Activated T-cell treated with anti-CD3 and anti-CD28 coated beads for 48 hours (primary cell): ENCODE measurements at places on chromosomes 5 and 9.

GRCh38 chr5:68381060-68381459 lies 165.5 kb downstream of the PIK3R1 start:
- no peak for DNase-seq

DNA sequence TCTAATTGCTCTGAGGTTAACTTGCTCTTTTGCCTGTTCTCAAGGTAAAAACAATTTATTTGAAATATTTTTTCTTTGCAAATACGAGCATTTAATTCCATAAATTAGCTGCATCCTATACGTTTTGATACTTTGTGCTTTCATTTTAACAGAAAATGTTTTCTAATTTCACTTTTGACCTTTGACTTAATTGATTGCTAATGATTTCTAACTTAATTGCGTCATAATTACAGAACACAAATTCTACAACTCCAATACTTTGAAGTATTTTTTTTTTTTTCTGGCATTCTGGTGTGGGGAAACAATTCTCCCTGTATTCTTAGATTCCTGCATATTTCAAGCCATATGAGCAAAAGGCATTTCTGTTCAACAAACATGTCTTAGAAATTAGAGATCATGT lies 134.0 kb downstream of the ISOC1 start:
- DNase-seq, result no peak

- DNase-seq, result no peak
These were observed 15.3 kb downstream of the ALDH7A1 start for GRCh38 chr5:126579716-126580115.

DNA sequence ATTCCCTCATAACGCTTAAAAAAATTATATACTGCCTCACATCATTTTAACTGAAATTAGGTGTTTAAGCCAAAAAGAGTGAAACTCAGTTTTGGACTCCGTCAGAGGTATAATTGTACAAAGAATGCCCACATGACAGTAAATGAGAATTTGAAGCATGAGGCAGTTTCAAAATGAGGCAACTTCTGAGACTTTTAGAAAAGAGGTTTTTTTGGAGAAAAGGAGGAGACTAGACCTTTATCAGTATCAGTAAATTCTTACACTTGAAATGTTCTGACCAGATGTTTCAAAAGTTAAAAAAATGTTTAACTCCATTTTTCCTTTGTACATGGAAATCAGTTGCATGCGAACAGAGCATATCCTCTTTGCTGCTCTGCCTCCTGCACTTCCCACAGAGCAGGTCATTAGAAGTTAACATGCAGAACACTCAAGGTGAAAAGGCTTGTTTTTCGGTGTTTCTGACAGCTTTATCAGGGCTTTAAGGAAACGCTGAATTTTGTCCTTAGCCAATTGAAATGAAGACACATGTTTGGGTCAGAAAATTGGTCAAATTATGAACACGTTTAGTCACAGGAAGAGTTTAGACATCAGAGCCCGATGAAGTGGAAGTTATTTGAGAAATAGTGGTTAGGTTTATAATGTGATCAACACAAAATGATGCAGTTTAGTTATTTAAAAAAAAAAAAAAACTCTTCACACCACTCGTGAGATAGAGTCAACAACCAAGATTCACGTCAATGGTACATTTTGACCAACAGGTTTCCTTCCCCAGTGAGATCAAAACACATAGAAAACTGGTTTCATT lies 59.5 kb downstream of the PIK3R1 start:
- no peak for DNase-seq

DNA sequence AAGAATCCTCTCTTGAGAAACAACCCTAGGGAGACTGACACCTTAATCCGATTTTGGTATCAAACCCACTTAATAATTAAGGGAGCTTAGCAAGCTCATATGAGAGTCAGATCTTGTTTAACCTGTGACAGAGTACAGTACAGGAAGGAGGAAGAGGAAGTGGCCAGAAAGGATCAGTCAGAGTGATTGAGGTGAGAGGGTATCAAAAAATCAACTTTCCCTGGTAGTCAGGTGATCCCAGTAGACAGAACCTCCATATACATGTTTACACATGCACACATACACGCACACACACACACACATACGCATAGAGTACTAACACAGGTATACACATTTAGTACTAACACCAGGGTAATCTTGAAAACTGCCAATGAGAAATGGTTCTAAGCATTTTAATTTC lies 56.8 kb downstream of the GLIS3 start:
- no peak for DNase-seq

GRCh38 chr5:137395011-137395755 lies 103.9 kb downstream of the SPOCK1 start:
- DNase-seq, result no peak

GRCh38 chr5:16570121-16570815 lies 46.5 kb downstream of the RETREG1 start:
- DNase-seq, result no peak

DNA sequence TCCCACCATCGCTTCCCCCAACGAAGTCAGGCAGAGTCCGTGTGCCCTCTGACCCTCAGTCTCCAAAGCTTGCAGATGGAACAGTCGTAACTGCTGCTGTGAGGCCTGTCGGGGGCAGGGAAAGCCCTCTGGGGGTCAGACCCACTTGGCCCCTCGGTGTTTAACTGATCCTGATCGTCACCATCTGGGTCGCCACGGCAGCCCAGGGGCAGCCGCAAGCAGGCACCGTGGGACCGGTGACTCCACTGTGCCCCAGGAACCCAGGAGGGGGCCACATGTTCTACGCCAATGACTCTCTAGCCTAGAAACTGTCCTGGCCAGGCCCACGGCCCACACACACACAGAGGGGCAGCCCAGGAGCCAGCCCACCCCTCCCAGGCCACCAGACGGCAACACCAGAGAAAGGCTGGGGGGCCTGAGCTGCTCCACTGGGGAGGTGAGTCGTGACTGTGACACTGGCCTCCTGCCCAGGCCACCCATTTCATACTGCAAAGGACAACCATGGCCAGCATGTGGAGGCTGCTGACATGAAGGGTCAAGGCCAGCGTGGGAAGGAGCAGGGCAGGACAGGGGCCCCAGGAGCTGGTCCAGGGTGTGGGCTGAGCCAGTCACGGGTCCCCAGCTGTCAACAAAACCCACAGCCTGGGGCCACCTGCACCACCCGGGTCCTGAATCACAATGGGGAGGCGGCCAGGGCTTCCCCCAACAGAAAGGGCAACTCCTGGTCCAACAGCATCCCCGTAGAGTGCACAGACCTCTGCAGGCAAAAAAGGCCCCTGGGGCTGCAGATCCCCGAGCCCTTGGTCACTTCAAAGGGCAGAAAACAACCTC lies 20.8 kb downstream of the VAV2 start:
- DNase-seq, result no peak

GRCh38 chr5:137372773-137373160 lies 126.4 kb downstream of the SPOCK1 start:
- no peak for DNase-seq

- DNase-seq, result no peak
These were observed 4.3 kb upstream of the LNPEP start for GRCh38 chr5:96931605-96932004.

DNA sequence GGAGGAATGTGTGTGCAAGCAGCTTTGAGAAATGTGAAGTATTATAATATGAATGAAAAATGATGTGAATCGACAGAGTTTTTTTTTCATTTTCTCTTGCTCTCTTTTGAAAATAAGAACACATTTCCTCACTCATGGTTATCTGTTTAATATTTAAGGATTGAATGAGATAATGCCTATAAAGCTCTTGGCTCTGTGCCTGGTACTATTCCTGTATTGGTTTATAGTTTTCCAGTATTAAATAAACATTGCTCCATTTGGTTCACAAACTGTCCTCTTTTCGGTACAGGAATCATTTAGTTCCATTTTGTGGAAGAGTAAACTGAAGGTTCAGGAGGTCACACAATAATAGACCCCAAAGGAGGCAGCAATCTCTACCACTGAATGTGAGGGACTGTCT lies 1185.5 kb upstream of the WWC1 start:
- no peak for DNase-seq

DNA sequence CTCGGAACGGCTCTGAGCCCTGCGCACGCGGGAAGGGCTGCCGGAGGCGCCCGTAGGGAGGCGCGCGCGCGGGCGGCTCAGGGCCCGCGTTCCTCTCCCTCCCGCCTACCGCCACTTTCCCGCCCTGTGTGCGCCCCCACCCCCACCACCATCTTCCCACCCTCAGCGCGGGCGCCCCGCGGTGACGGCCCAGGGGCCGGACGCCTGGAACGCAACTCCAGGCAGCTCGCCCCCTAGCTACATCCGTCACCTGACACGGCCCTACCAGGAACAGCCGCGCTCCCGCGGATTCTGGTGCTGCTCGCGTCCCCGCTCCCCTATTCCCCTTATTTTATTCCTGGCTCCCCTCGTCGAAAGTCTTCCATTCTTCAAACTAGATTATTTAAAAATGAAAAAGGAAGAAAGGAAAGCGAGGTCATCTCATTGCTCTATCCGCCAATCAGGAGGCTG lies at the start of gene CDKN2B-AS1:
TSS of gene CDKN2B-AS1 (plus strand) at position 236 of the 450 bp plus-strand sequence.
- DNase-seq, result no peak

DNA sequence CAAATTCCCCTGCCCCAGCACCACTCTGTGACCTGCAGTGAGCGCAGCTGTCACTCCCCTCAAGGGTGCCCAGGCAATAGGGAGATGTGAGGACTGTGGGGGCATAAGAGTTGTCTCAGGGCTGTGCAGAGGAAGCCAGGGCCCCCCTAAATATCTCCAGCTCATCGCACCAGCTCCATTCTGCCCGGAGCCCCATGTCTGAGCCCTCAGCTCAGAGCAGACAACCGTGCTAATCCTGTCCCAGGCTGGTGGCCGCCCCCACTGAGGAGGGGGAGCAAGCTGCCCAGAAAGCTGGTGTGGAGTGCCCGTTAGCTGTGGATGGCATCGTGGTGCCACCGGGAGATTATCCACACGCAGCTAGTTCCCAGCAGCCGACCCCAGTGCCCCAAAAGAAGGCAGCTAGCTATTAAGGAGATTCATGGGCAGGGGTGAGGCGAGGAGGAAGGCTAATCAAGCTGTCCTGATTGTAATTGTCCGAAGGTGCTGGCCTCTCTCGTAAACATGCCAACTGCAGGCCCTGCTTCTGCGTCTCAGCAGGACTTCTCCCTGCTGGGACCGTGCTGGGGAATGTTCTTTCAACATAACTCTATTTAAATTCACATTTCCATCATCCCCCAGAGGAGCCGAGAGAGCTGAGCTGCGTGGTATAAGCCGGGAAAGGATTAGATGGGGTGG lies 17.0 kb upstream of the FIBCD1 start:
- no peak for DNase-seq

DNA sequence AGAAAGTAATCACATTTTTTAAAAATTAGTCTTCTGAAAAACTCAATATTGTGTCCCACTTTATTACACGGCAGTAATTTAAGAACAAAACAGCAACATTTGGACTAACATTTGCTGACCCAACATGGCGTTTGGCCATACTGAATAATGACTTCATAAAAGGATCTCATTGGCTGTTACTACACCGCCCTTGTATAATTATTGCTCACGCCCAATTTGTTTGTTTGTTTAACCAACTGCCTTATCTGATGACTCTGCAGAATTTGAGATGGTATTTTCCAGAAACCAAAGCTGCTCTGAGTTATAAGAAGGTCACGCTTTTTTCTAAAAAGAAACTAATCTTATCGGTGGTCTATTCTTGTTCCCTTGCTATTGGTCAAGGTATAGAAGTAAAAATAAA lies 200.2 kb upstream of the TARS1 start:
- no peak for DNase-seq

- peak; percentile 31 for DNase-seq
These were observed 33.1 kb downstream of the RASA1 start for GRCh38 chr5:87300744-87301143.

DNA sequence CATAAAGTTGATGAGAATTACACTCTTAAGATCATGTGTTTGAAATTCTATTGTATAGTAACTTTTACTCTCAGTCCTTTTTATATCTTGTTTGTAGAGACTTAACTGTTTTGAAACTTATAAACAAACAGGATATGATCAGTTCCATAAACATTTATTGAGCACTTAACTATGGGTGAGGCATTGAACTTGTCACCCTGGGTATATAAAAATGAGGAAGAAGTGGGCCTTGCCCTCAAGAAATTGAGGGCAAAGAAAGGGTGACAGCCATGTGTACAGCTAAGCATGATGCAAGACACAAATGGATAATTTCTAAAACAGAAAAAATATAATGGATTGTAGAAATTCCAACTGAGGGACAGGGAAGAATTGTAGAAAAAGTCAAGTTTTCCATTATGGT lies 15.7 kb downstream of the UNC13B start:
- DNase-seq, result no peak

DNA sequence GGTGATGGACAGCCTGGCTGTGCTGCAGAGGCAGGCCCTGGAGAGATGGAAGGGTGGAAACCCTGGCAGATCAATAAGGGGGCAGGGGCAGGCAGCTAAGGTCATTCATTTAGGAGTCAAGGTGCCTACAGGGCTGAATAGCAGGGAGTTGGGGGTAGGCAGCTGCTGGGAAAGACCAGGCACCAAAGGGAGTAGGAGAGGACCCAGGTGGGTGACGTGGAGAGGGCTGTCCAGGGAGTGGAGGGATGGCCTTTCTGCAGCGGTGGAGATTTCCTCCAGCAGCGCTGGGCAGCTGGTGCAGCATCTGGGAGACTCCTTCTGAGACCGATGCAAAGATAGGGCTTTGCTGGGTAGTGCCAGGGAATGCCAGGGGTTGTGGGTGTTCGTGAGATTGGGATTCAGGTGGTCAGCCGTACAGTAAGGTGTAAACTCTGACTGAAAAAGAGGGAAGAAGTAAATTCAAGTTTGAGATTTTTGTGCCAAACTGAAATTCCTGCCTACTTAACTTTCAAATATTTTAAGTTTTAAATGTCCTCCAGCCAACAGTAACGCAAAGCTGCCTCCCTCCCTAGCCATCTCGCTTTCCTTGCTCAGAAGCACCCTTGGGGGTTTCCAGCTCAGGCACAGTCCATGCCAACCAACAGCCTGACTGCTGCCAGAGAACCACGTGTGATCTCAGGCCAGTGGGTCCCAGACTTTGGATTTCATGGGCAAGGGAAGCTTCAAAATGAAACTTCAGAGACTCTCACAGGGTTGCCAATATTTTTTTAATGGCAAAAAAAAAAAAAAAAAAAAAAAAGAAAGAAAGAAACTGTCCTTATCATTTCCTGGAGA lies 18.6 kb upstream of the ANGPTL2 start:
- DNase-seq, result no peak

- DNase-seq, result no peak
These were observed 347.6 kb downstream of the PTPRD start for GRCh38 chr9:10265153-10265631.

DNA sequence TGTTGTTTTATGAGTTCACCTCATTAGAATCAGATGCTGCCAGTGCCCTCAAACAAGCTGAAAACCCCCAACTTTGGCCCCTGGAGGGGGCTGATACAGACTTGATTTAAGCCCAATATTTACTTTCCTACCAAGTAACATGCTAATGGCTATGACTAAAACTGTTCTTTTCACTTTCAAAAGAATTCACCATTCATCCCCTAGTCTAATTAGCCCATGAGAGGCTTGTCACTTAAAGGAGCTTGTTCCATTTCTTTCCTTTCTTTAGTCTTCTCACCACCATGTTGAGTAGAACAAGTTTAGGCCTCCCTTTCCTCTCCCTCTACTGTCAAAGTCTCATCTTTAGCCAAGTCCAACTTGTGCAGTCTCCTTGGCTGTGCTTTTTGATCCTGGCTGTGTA lies 50.4 kb downstream of the EPB41L4B start:
- no peak for DNase-seq

- no peak for DNase-seq
These were observed 31.1 kb downstream of the PAEP start for GRCh38 chr9:135592625-135593024.
